ENCODE measurements at places on chromosomes 7 and 10.

DNA sequence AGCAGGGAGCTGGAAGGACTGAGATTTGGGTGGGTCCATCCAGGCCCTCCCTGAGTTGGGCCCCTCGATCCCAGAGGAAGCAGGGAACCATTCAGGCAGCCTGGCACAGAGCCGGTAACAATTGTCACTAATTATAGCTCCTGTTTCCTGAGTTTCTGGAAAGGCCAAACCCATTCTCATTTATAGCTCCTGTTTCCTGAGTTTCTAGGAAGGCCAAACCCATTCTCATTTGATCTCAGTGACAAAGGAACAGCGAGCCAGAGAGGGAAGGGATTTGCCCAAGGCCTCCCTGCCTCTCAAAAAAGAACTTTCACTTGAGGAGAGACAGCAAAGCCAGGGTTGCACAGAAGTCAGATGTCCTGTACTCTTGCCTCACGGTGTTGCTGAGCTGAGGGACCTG lies 521.9 kb downstream of the TYW1 start:
- DNase-seq = no peak

DNA sequence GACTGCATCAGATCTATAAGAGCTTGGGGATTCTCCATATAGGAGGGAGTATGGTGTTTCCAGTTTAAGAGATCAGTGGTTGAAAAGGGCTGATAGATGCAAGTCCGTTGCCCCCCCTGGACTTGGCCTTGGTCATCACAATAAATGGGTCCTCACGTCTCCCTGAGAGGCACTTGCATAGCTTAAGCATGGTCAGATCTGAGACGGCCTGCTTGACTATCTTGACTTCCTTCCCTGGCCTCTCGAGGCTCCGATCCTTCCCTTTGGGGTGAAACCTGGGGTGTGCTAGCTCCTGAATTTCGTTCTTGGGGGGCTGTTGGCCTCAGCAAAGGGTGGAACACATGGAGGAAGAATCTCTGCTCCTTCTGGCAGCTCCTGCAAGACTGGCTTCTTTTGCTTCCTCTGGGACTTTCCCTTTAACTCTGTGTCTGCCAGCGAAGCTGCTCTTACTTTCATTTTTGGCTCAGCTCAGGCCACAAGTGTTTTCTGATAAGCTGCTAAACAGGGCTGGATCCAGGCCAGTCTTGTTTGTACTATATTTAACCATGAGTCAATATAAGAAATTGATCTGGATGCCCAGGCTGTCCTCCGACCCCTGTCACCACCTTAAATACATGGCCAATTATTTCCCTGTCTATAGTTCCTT lies 11.2 kb upstream of the ZNF485 start:
- peak; percentile 63 for DNase-seq

GRCh38 chr7:91771921-91772815 lies 108.3 kb downstream of the MTERF1 start:
- DNase-seq = no peak

DNA sequence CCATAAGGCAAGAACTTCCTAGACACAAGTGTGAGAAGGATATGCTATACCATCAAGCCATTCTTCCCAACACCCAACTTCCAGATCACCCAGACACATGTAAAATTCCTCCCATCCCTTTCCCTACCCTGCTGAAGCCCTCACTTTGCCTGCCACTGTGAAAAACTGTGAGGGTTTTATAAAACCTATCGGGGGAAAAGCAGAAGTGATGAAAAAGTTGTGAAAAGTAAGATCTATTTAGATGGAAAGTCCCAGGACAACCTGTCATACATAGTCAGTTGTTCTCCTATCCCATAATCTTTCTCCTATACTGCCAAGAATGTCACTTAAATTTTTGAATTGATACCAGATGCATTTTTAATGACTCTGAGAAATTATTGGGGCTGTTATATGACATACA lies 39.0 kb upstream of the PPP3CB start:
- DNase-seq = no peak

- DNase-seq = no peak
These were observed 179.8 kb upstream of the AOAH start for GRCh38 chr7:36904101-36904500.

- no peak for DNase-seq
These were observed 42.5 kb downstream of the FOXK1 start for GRCh38 chr7:4724648-4725013.

GRCh38 chr10:131816157-131816775 lies 84.5 kb upstream of the PPP2R2D start:
- no peak for DNase-seq

DNA sequence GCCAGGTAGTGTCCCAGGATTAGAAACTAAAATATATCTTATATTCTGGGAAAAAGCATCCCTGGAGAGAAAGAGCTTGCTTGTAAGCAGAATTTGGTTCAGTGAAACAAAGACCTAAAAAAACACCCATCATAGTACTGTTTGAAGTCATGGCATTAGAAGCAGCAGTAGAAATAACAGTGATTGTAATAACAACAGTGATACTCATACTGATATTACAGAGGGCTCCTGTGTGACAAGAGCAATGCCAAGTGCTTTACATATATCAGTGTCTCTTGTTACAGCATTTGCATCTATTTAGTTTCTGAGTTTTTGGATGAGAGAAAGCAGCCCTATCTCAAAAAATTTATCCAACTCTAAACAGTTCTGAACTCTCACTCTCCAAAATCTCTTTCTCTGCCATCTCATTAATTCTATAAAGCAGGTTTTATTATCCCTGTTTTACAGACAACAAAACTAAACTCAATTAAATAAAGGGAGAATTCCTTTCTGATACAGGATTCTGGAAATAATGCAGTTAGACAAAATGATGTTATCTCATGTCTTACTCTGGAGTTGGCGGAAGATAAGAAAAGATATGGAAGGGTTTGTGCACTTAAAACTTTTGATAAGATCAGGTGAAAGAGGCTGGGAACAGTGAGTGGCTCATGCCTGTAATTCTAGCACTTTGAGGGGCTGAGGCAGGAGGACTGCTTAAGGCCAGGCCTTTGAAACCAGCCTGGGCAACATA lies 146.5 kb upstream of the AOAH start:
- no peak for DNase-seq

- DNase-seq = no peak
These were observed 167.4 kb downstream of the TMEM26 start for GRCh38 chr10:61285749-61286148.

GRCh38 chr7:127803626-127804025 lies 151.6 kb downstream of the SND1 start:
- DNase-seq = no peak

GRCh38 chr10:69901628-69902505 lies 100.2 kb downstream of the COL13A1 start:
- no peak for DNase-seq

DNA sequence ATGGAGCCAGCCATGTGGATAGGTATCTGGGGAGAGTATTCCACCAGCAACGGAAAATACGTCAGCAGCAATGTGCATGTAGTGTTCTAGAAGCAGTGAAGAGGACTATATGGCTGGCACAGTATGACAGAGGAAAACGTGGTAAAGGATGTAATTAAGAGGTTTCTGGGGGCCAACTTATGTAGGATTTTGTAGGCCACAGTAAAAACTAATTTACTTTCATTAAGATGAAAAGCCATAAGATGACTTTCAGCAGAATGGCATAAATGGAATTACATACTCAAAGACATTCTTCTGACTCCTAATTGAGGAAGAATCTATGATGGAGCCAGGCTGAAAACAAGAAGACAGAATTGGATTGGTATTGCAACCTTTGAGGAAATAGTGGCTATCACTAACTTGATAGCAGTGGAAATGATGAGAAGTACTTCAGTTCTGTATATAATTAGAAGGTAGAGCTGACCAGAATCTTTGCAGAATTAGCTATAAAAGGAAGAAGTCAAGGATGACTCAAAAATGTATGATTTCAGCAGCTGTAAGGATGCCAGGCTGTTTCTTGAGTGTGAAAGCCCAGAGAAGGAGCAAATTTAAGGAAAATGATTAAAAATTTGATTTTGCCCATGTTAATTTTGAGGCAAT lies 156.7 kb downstream of the MBL2 start:
- no peak for DNase-seq

GRCh38 chr7:159167139-159167538 lies 22.5 kb upstream of the VIPR2 start:
- no peak for DNase-seq

- no peak for DNase-seq
These were observed 91.7 kb upstream of the CHST15 start for GRCh38 chr10:124185084-124185483.

DNA sequence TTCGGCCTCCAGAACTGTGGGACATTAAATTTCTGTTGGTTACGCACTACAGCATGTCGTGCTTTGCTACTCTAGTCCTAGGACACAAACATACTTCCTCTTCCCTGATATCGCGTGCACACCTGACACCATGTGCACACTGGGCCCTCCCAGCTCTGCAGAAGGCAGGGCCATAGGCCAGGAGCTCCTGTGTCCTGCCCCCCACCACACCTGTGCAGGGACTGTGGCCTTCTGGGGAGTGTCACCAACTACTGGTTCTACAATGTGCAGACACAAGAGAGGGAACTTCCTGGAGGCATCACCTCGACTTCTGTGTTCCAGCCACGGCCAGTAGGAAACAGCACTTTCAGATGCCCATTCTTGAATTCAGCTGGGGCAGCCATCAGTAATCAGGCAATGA lies 646.4 kb upstream of the MGMT start:
- DNase-seq = no peak

- DNase-seq = no peak
These were observed 47.1 kb upstream of the DYNC1I1 start for GRCh38 chr7:95725205-95725604.

DNA sequence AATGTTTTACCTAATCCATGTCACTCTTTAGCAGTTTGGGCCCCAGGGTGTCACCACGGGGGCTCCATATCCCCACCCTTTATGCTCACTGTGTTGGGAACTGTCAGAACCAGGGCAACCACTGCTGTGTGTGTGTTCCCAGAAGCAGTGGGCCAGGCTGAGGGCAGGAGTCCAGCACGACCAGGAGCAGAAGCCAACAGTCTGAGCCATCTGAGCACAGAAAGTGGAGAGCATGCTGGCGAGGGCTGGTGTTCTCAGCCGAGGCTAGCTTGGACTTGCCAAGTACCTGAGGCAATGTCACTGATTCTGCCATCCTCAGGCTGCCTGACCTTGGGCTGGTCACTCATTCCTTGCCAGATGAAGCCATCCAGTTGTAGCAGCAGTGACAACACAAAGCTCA lies 285.0 kb downstream of the BMPER start:
- DNase-seq = no peak

- no peak for DNase-seq
These were observed 9.3 kb downstream of the LMTK2 start for GRCh38 chr7:98115746-98116525.

GRCh38 chr7:1893451-1893850 lies 223.4 kb downstream of the ELFN1 start:
- DNase-seq = no peak

DNA sequence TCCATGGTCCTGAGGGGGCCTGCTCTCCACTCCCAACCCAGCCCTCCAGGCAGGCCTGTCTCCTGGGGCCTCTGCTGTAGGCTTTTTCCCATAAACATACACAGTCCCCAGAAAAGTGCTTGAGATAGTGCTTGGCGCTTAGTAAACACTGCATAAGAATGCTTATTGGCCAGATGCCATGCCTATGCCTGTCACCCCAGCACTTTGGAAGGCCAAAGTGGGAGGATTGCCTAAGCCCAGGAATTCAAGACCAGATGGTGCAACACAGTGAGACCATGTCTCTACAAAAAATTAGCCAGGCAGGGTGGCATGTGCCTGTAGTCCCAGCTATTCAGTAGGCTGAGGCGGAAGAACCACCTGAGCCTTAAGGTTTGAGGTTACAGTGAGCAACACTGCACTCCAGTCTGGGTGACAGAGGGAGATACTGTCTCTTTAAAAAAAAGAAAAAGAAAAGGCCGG lies 24.6 kb upstream of the ASL start:
- no peak for DNase-seq

- no peak for DNase-seq
These were observed 42.7 kb downstream of the INPP5F start for GRCh38 chr10:119768455-119769094.

- DNase-seq = no peak
These were observed 33.8 kb upstream of the ATXN7L1 start for GRCh38 chr7:105910172-105910571.

- no peak for DNase-seq
These were observed 210.2 kb downstream of the BMPER start for GRCh38 chr7:34115503-34115902.

GRCh38 chr7:106767498-106768323 lies 97.4 kb upstream of the PIK3CG start:
- peak; percentile 7 for DNase-seq

GRCh38 chr10:81914736-81915503 lies 39.9 kb downstream of the NRG3 start:
- DNase-seq = no peak

DNA sequence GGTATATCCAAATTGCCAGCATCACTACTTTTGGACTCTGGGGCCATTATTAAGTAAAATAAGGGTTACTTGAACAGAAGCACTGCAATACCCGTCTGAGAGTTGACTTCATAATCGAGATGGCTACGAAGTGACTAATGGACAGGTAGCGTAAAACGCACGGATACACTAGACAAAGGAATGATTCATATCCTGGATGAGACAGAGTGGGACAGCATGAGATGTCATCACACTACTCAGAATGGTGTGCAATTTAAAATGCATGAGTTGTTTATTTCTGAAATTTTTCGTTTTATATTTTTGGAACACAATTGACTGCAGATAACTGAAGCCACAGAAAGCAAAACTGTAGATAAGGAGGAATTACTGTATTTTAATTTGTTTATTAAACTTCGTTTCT lies 421.5 kb upstream of the LRGUK start:
- no peak for DNase-seq

GRCh38 chr7:139772873-139773272 lies 4.9 kb downstream of the HIPK2 start:
- no peak for DNase-seq

DNA sequence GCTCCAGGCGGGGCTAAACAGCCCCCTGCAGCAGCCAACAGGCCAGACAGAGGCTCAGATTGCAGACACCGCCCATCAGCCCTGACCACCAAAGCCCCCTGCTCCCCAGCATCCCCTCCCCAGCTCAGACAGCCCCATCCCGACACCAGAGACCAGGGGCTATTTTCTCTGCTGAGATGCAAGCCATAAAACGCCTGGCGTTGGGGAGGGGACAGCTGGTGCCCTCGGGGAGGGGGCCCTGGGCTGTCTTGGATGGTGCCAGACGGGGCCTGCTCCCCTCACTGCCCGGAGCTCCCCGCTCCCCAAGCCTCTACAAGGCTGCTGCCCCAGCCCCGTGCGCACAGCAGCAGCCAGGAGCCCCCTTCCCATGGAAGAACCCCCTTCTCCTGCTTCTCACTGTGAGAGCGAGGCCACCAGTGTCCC lies 31.8 kb downstream of the GET4 start:
- DNase-seq = no peak

DNA sequence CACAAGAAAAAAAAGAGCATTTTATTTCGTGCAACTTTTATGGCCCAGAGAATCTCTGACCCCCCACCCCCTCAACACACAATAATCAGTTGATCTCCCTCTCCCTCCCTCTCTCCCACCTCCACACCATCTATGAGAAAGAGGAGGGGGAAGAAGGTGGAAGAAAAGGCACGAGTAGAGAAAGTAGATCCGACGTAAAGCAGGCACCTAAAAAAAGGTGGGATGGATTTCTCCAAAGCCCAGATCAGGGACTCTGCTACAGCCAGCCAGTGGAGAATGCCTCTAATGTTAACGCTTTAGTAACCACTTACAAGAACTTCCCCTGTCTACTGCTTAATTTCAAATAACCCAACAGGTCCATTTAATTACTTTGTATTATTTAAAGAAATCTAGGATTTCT lies 24.4 kb downstream of the KMT2C start:
- DNase-seq = no peak

Measured in GM06990 (cell line).